ENCODE measurements at places on chromosomes 1 and 21.
A peak's percentile ranks its signal among the peaks of the same experiment; 100 is the strongest.

GRCh38 chr1:202599669-202600431 is 110.4 kb downstream of the SYT2 start:
- peak; percentile 49 for DNase-seq

GRCh38 chr1:30323841-30324240 is 399.5 kb downstream of the MATN1 start:
- no peak for DNase-seq

- DNase-seq: no peak
Observed at GRCh38 chr1:1875932-1876331, 15.0 kb downstream of the GNB1 start.

DNA sequence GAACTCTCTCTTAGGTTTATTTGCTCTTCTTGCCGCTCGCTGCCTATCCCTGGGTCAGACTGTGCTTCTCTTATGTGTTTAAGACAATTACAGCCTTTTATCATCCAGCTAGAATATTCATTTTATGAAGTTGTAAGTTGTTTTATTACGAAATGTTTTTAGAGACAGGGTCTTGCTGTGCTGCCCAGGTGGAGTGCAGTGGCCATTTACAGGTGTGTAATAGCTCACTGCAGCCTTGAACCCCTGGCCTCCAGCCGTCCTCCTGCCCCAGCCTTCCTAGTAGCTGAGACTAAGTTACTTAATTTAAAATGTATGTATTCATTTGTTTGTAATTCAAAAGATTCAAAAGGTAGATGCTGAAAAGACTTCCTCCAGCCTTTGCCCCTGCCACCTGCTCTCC is 99.0 kb upstream of the KIF26B start:
- no peak for DNase-seq
